ENCODE measurements at places on chromosomes 6 and 20.

DNA sequence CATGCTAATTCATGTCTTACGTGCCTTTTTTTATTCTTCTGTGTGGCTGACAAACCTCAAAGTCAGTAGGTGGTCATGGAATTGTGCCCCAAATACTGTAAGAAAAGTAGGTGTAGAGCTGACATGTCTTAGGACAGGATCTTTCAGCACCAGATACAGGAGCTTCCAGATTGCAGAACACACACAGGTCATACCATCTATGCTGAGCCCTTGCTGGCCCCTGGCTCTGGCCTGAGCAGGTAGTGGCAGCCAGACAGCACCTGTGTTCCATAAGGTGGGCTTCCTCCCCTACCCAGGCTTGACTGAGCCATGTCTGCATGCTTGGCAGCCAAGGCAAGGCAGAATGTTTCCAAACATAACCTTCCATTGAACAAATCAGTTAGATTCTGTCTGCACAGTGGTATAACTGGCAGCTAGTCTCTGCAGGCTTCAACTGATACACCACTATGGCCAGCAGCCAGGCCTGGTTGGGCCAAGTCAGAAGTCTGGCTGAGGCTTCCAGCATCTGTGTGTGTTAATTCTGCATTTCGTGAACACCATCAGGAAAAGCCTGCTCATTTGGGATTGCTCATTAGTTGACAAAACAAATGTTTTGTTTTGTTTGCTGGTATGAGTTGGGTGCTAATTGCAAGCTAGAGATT is 366.5 kb downstream of the FOXA2 start:
- no peak for DNase-seq

DNA sequence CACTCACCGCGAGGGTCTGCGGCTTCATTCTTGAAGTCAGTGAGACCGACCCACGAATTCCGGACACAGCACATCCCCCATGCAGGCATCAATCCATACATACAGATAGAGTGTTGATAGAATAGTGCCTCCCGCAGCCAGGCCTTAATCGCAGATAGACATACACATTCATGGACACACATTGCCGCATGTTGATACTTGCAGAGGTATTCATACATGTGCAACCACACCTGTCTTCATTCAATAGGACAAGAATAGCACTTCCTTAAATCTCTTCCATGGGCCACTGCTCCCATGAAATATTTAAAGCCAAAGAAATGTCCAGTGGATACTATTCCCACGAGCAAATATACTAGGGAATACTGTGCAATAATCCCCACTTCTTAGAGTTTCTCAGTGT is 170.5 kb downstream of the FRK start:
- DNase-seq, result no peak

GRCh38 chr6:156650896-156651390 is 126.2 kb upstream of the ARID1B start:
- DNase-seq, result no peak

- DNase-seq, result no peak
These were observed 750.3 kb downstream of the CBLN4 start for GRCh38 chr20:55255016-55255415.

DNA sequence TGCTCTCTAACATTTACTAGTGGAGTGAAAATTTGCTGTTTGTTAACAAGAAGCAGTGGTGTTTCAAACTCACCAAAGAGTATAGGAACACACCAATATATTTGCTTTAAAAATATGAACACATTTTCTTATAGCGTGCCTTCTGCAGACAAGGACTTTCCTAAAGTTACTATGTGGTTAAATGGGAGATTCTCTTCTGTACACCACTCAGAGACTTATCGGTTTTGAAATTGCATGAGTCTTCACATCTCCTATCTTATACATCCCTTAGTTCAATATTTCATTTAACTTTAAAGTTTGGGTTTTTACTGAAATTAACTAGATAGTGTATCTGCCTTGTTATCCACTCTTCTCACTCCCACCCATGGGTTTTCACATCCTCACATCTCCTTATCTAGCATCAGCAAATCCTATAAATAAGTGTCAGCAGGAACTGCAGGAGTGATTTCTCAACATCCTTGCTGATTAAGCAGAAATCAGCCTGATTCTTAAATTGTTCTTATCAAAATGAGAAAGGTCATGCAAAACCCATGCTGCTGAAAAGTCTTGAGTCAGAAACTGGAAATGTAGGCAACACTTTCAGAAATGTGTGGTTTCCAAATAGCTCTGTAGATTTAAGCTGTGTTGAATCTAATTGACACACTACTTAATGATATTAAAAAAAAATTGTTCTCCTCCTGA is 1075.6 kb upstream of the GJE1 start:
- DNase-seq, result no peak

GRCh38 chr20:25510721-25511120 is 74.6 kb downstream of the NINL start:
- no peak for DNase-seq
